Pulmonary artery endothelial cell (primary cell): ENCODE measurements at places on chromosomes 6 and 20.

- DNase-seq: no peak
These were observed 13.3 kb upstream of the MYT1 start for GRCh38 chr20:64150756-64151632.

- DNase-seq: peak; percentile 24
These were observed 172.4 kb downstream of the ADGB start for GRCh38 chr6:146770965-146771735.

GRCh38 chr6:168240160-168240559 is 79.4 kb downstream of the DACT2 start:
- no peak for DNase-seq

DNA sequence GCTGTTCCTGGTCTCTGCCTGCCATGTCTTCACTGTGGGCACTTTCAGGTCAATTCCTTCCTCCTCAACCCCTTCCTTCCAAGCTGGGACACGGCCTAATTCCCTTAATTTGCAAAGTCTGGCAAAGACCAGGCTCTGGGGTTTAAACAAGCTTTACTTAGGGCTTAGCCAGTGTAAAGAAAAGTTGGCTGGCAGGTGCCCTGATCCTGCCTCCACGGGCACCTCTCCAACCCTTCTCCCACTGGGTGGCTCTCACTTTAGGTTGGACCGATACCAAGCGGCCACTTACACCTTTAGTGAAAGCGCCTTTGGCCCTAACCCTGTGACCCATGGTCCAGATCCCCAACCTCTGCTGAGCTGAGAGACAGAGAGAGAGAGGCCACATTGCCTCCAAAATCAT is 13.7 kb upstream of the MLN start:
- DNase-seq: no peak

DNA sequence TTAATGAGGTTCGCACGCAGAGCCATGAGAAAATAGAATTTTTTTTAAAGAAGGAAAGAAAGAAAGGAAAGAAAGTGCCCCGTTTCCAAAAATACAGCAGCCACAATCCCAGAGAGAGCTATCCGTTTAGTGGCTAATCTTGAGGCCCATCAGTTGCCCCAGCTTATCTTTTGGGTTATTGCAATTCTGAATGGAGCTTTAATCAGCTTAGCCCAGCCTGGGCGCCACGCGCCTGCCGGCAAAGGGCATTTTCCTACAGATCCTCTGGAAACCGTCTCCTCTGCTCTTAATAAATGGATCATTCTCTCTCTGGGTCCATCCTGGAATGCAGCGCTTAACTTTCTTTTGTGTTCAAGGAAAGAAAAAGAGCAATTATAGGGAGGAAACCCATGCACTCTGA is 413.3 kb downstream of the MAFB start:
- no peak for DNase-seq

- no peak for DNase-seq
These were observed 187.0 kb downstream of the HDGFL1 start for GRCh38 chr6:22756365-22756764.

DNA sequence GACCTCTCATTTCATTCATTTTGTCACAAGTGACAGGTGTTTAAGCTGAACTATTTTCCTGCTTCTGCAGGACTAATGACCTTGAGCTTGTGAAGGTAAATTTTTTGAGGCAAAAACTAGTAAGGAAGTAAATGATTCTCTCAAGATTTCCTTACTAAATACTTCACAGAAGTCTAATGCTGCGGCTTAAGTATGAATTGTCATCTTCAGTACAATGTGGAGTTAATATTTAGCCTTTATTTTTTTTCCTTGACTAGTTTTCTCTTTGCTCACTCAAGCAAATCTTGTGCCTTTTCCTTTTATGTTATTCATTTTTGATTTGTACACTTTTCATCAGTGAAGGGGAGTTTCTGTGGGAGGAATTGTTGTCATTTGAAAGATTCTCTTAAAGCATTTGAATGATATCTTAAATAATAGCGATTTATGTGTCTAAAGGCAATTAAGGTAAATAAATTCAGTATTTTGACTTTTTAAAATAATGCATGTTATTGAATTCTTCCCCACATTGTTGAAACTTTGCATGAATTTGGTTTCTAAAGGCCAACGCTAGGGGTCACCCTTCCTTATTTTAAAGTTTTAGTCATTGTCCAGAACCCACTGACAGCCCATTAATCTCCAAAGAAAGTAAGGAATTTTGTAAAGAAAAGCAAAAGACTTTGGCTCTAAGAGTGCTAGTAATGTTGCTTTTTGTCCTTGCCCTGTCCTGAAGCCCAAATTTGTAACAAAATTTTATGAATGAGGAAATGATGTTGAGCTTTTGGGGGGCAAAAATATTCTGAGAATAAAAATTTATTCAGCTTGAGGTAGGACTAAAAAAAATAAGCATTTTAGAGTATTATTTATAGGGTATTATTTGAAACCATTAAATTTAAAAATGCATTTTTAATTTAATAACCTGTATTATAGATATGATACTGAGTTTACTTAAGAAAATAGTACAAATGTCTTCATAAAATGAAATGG is 157.4 kb upstream of the LAMA2 start:
- peak; percentile 5 for DNase-seq

DNA sequence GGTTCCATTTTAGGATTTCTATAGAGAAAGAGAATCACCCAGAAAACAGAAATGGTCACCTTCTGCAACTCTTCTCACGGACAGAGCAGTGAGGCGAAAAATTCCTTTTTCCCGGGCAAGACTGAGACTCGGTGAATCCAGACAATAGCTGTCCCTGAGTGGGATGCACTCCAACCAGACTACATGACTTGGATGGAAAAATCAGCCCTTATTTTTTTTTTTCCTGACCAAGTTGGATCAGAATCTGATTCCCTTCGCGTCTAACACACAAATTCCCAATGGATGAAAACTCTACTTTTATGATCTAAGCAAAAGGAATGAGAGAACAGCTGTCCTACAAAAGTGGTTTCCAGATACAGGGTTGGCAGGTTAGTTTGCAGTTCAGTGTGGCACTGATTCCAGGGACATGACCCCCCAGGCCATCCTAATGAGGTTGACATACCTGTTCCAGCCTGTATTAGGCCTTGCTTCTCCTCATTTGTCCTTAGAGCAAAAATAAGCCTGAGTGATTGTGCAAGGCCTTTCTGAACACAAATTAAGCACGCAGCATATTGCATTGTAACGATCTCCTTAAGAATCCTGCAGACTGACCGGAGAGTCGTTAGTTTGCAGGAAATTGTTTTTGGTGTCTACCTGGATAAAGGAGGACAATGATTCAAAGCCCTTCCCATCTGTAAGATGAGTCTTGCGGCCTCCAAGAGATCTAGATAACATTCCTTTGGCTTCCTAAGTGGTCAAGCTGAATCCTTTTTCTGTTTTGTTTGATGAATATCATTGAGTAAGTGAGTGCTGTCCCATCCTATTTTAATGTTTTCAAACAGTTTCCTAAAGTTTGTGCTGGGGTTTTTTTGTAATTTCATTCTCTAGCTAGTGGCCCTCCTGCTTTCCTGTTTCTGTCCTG is 1.5 kb upstream of the NEDD9 start:
- no peak for DNase-seq

DNA sequence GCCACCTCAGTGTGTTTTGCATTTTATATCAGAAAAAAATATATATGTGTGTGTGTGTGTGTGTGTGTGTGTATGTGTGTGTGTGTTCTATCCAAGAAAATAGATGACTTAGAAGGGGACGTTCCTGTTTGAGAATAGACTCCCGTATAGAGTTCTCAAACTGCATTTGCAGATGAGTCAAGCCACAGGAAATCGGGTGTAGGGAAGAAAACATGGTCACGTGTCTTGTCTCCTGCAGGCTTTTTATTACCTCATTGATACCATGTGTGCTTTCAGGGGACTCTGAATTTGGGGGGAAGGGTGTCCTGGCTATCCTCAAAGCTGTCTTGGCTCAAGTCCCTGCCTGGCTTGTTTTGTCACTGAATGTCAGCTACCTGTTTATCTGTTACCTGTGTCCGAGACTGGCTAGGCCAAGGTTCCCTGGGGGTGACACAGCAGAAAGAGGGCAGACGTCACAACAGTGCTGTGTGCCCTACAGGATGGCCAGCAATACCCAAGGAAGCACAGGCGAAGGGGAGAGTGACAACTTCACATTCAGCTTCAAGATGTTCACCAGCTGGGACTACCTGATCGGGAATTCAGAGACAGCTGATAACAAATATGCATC is 55.7 kb upstream of the NOP56 start:
- DNase-seq: no peak

DNA sequence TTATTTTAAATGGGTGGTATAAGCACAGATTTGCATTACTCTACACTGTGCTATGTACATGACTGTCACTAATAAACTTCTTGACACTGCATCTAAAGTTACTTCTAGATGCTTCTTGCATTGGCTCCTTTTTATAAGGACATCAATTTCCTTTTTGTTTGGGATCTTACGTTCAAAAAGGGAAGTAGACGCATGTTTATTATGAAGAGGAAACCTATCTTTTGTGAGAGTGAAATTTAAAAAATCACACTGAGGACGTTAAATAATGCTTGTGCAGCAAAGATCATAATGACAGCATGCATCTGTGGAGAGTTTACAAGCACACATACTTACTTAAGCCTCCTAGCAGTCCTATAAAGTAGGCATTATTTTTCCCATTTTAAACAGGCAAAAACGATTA is 479.5 kb downstream of the CD83 start:
- no peak for DNase-seq

DNA sequence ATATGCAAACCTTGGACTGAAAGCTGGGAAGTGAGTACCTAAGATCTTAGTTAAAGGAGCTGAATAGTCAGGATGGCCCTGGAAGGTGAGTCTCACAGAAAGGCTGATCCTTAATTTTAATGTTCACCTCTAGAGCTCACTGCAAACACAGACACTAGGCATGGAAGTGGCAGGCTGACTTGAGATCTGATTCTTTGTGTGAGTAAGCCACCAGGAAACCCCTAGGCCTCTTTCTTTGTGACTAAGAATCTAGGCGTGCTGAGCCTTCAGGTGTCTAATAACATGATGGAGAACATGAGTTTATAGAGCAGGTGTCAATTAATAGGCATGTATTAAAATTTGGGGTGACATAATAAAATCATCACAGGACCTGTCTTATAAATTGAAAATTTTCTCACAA is 642.2 kb downstream of the EYS start:
- no peak for DNase-seq

GRCh38 chr6:52552278-52552643 is 24.6 kb downstream of the TRAM2 start:
- DNase-seq: no peak

DNA sequence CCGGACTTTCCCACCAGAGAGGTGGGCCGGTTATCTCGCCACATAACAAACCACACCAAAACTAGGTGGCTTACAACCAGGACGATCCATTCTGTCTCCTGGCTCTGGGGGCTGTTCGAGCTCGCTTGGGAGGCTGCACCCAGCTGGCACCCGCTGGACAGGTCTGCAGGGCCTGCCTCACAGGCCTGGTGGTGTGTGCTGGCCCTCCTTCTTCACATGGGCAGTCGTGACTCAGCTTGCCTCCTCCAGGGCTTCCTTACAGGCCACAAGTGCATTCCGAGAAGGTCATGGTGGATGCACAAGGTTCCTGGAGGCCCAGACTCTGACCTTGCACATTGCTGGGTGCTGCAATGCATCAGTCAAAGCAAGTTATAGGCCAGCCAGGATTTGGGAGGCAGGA is 34.2 kb downstream of the FOXF2 start:
- no peak for DNase-seq

- DNase-seq: no peak
These were observed 4.9 kb upstream of the TOX2 start for GRCh38 chr20:43909720-43910119.

DNA sequence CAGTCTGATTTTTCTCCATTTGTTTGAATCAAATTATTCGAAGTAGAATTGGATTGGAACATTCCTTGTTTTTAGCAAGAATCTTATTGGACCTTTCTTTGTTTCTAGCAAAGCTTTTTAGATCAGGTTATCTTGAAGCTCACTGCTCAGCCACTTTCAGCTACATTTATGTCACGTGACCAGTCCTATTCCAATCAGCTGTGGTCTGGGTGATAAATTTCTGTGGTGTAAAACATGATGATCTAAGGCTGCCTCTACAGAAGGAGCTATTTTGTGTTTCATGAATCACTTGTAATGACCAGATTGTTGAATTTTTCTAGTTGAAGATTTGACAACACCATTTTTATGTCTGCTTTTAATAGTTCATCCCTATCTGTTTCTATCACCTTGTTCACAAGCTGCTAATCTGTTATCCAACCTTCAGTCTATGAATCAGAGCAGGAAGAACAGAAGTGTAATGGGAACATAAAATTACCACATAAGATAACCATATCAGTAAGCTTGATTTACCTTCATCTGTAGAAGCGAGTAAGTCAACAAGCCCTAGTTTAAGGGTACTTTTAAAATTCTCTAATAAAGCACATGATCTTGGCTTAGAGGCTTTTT is 101.0 kb upstream of the MAP3K7 start:
- DNase-seq: no peak

DNA sequence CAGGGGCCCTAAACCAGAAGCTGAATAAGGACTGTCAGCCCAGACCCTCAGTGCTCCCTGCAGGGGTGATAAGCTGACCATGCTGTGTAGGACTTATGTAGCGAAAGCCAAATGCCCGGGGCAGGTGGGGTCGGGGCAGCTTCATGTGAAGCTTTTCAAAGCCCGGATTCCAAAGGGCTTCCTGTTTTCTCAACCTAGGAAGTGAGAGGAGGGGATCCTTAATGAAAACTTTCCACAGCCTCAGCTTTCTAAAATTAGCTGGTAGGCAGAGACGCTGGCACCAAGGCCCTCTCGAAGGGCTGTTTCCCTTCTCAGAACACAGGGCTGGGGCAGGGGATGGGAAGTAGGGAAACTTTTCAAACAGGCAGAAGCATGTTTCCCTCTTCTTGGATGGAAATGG is 148.9 kb downstream of the NFATC2 start:
- DNase-seq: peak; percentile 66

DNA sequence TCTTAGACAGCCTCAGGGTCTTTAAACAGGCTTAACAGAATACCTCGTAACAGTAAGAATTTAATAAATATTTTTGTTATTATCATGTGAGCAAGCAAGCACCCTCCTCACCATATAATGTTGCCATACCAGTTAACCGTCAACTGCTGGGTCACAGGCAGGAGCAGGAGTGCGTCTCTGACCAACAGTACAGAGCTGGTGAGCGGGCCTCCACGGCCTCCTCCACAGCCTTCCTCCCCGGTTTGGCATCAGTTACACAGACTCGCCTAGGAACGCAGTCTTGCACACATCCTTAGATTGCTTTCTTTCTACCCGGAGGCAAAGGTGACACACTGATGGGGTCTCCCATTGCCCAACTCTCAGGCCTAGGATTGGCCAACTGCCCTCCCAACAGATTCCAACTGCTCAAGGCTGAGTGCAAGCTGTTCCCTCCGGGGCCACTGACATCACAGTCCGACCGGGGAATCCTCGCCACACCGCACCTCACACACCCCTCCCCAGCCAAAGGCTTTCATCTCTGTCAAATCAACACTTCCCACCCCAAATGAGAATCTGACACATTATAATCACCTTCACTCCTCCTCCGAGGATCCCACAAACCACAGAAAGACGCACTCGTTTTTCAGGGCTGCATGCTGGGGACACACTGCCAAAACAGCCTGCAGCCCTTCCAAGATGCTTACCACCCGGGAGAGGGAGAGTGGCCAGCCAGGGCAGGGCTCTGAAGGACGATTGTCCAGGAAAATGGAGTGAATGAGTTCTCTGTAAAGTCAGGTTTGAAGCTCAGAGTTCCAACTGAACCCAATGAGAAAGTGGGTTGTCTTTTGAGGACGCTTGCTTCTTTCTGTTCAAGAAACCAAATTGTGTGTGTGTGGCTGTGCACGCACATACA is 63.2 kb downstream of the PDE10A start:
- DNase-seq: no peak
